ENCODE measurements at places on chromosomes 1 and 21. TPM values are rescaled to one million over a fixed set of nuclear protein-coding genes. Genes with fewer than 3 reads are reported as not detected.
A peak's percentile ranks its signal among the peaks of the same experiment; 100 is the strongest.

GRCh38 chr1:14970115-14970798 lies 183.3 kb upstream of the TMEM51 start:
- DNase-seq = peak; percentile 87

DNA sequence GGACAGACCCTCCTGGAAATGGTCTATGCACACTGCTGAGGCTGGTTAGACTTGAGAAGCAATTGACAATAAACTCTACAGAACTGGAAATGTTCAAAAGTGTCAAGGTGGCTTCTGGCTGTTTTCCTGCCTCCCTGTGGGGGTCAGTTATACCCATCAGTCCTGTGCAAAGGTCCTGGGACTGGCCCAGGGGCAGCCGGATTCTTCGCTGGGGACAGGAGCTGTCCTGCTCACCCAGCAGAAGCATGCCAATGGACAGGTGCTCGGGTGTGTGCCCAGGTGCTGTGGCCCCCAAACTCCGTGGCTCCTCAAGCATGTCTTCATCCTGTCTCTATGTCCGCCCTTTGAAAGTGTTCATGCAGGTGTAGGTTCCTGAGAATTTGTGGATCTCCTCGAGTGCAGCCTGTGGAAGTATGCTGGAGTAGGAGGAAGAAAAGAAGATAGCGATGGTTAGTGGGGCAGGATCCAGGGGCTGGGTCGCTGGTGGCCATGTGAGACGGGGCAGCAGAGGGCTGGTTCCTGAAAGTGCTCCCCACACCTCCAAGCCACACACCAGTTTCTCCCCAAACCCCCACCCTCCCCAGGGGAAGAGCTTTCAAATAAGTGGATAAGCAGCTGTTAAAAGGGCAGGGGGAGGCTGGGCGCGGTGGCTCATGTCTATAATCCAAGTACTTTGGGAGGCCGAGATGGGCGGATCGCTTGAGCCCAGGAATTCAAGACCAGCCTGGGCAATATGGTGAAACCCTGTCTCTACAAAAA lies 49.8 kb downstream of the DHRS3 start:
- no peak for DNase-seq

Gene SUSD4
- total RNA-seq = 1.9 TPM

GRCh38 chr1:78297836-78298235 lies 192.9 kb upstream of the PTGFR start:
- no peak for DNase-seq

Gene NBPF10
- total RNA-seq = 3.7 TPM

Gene MATN1
- total RNA-seq = 0.25 TPM

Gene LEPR
- total RNA-seq = 6.9 TPM

- DNase-seq = peak; percentile 86
These were observed 744 bp upstream of the WDR26 start for GRCh38 chr1:224435318-224435763.

DNA sequence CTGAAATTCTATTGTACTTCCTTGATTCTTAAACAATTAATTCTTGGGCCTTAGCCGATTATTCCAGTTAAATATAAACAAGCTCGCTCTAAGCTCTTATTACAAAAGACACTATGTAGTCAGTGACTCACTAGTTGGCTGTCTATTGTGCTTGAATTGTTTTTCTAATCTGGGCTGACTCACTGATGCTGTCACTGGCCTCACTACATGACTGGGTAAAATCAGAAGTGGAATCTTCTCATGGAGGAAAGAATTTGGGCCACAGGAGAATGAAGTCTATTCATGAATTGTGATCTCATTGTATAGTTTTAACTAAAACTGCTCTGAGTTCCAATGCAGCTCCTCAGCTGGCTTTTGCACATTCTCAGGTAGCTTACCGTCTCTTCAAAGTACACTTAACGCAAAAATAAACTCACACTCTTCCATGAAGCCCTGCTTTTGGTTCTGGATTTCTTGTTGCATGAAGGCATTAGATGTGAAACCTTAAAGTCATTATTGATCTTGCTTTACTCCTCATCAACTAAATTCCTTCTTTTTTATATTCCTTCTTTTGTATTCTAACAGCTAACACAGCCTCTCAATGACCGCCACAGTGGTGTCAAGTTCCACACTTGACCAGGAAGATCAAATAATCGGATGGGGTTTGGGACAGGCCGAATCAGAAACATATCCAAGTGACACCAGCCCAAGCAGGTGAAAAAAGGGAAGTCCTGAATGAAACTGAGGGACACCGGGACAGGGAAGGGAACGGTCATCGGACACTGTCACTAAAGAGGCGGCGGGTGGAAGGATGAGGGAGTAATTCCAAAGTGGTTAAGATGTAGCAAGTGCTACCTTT lies 80.9 kb upstream of the LBR start:
- peak; percentile 99 for DNase-seq

DNA sequence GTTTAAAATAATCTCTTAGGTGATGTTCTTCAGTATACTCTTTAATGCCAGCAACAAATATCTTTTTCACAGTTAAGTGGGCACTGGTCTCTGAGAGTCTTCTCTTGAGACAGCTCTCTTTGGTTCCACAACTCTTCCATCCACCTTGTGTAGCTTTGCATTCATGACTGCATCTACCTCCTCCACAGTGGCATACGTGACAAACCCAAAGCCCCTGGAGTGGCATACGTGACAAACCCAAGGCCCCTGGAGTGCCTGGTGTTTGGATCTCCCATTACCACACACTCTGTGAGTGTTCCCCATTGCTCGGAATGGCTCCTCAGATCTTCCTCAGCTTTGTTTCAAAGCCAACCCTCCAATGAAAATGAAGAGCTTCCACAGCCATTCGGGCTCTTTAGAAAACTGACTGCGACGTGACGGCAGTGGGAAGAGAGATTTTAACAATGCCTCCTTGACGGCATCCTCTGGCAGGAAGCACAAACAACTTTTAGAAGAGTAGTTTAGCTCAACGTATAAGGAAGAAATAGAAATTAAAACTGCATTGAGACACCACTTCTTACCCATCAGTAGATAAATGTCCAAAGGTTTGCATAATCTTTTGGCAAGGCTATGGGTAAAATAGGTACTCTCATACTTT lies 45.8 kb downstream of the SLC30A7 start:
- no peak for DNase-seq

GRCh38 chr1:107683191-107683657 lies 281.8 kb downstream of the VAV3 start:
- DNase-seq = no peak

All from fibroblast of the aortic adventitia (primary cell).